NCI-H460 (cell line): ENCODE measurements at places on chromosomes 2 and 18. TPM values are rescaled to one million over a fixed set of nuclear protein-coding genes. Genes with fewer than 3 reads are reported as not detected.
A peak's percentile ranks its signal among the peaks of the same experiment; 100 is the strongest.

The BCL2 gene
- 12.2 and 12.3 TPM in 2 replicates for total RNA-seq

The UCN gene
- total RNA-seq, result 4.6 and 6.8 TPM in 2 replicates

The DSG1 gene
- total RNA-seq, result 0.02 TPM in 1 of 2 replicates, not detected in the other

The GDF7 gene
- total RNA-seq, result under 0.01 TPM in 1 of 2 replicates, not detected in the other

The COL5A2 gene
- total RNA-seq, result 1,068 and 1,098 TPM in 2 replicates

The LIMS1 gene
- total RNA-seq, result 35.4 and 42.8 TPM in 2 replicates

The ARMC9 gene
- 8.9 TPM in 2 replicates for total RNA-seq

The TMEM247 gene
- total RNA-seq, result not detected in 2 replicates

The EPB41L3 gene
- total RNA-seq, result 499 and 554 TPM in 2 replicates

The TEKT4 gene
- not detected in 2 replicates for total RNA-seq

DNA sequence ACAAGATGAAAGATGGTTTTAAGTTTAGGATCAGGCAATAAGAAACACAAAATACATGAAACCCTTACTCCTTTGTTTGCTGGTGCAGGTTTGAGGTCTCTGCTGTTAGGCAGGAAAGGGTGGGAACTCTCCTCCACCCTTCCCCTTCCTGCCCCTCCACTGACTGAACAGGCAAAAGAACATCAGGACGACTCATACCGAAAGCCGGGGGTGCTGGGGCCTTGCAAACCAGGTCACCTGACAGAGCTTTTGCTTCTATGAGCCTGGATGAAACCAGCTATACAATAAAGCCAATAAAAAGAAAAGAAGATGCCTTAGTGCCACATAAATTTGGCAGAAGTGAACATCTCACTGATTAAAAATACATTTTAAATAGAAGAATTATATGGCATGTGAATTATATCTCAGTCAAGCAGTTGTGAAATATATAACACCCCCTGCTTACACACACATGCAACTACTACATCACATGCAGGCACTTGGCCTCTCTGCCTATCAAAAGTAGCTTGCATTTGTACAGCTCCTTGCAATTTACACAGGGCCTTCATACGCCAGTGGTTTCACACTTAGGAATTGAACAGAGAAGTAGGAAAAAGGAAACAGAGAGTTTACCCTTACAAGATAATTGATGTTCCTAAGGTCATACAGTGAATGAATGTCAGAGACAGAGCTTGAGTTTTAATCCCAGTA lies 215.1 kb upstream of the TRIB2 start:
- DNase-seq, result no peak

- DNase-seq, result peak; percentile 47
Measured at GRCh38 chr2:190781604-190782198, 98.9 kb upstream of the GLS start.

- no peak for DNase-seq
Measured at GRCh38 chr18:37065254-37065653, 236.3 kb downstream of the KIAA1328 start.

GRCh38 chr18:49647496-49648168 lies 85.8 kb downstream of the LIPG start:
- no peak for DNase-seq

DNA sequence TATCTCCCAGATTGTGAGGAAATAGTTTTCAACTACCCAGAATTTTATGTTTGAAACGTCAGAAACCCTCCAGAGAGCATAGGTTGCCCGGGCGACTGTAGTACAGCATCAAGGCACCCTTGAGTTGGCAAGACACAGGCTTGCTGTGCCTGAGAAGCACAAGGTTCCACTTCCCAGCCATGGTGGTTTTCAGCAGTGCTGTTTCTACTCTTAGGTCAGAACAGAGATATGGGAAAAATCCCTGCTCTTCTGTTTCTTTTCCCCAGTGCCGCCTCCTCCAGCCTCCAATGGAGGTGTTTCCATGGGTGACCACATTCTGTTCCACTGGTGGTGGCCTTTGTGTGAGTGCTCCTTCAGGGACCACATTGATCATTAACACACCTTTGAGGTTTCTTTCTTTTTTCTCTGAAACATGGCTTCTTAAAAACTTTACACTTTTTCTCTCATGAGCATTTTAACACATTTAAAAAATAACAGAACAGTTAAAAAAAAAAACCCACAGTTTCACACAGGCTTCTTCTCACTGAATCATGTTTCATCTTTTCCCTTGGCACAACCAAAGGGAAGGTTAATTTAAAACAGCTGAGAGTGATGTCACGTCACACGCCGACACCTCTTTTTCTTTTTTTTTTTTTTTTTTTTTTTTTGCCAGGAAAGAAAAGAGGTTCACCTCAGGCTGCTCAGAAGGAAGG lies 229.3 kb upstream of the HDAC4 start:
- no peak for DNase-seq

DNA sequence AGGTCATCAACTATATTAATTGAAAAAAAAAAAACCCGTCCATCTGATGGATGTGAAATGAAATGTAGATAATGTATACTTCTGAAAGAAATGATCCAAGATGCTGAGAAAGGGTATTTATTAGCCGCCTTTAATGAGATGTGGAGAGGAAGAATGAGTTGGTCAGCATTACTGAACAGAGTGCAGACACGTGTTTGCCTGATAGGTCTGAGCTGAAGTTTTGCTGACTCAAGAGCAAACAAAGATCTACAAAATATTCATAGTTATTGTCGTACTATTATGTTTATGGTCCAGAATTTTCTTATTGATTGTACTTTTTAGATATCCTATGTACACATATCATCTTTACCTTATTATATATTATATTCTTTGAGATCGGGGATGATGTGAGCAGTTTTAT lies 235.3 kb downstream of the RDH14 start:
- DNase-seq, result no peak

DNA sequence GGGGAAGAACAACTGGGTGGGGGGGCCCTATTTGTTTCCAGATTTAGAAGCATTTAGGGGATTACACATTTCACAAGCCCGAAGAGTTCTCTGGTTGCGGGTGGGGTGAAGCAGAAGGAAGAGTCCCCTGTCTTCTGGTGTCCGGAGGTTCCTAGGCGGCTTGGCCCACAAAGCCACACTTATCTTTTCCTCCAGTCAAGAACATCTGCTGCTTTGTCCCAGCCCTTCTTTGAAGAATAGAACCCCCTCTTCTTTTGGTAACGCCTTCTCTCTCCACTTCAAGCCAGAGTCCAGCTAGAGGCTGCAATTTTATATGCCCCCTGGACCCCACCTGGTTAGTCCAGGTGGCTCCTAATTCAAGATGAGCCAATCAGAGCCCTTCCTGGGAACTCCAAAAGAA lies 15.8 kb downstream of the BOLA3 start:
- DNase-seq, result no peak

- DNase-seq, result no peak
Measured at GRCh38 chr18:22705328-22705727, 227.8 kb upstream of the RBBP8 start.

DNA sequence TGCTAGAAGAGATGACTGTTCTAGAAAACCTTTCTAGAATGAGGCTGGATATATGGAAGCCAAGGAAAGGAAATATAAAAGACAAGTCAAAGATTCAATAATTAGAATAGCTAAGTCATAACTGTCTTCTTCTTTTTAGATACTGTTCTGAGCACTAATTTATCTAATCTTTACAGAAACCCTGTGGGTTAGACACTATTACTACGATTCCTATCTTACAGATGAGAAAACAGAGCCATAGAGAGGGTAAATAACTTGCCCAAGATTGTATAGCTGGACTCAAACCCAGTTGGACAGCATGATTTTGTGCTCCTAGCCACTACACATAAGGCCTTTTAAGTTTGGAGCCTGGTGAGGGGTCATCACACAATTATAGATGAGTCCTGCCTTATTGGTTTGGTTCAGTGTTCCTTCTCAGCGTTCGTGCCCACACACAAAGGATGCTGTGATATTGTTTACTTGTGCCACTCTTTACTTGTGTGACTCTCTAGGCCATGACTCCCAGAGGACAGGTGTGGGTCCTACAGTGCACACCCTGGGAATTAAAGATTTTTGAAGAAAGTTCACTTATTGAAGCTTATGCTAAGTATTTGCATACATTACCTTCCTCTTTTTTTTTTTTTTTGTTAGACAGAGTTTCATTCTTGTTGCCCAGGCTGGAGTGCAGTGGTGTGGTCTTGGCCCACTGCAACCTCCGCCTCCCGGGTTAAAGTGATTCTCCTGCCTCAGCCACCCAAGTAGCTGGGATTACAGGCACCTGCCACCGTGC lies 153.7 kb downstream of the PRKCE start:
- no peak for DNase-seq

- no peak for DNase-seq
Measured at GRCh38 chr2:54392555-54393324, 63.4 kb upstream of the SPTBN1 start.

- DNase-seq, result peak; percentile 68
Measured at GRCh38 chr2:65264821-65265670, 37.4 kb downstream of the ACTR2 start.

- DNase-seq, result no peak
Measured at GRCh38 chr18:21739604-21740537, 721 bp upstream of the MIB1 start.

GRCh38 chr2:40955042-40955441 lies 503.2 kb upstream of the SLC8A1 start:
- no peak for DNase-seq

GRCh38 chr18:12783524-12783923 lies 80.7 kb downstream of the PSMG2 start:
- DNase-seq, result no peak

DNA sequence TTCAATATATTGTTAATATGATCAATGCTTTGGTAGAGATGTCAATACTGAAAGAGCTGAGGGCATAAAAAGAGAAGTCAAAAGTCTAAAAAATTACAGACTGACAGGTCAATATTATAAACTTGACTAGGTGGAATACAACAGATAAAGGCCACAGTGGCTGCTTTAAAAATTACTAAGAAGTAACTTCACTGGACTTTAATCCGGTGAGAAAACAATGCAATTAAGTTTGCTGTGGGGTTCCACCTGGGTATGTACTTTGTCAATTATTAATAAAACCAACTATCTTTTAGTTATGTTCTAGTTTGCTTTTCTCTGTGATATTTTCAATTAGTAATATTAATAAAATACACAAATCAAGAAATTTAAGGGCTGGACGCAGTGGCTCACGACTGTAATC lies 44.7 kb downstream of the RAPH1 start:
- DNase-seq, result no peak

- no peak for DNase-seq
Measured at GRCh38 chr2:79447463-79447862, 65.4 kb upstream of the CTNNA2 start.

GRCh38 chr2:164485541-164485940 lies 135.7 kb downstream of the GRB14 start:
- DNase-seq, result no peak

- DNase-seq, result no peak
Measured at GRCh38 chr18:69590150-69590549, 189.5 kb downstream of the DOK6 start.

- no peak for DNase-seq
Measured at GRCh38 chr2:239588451-239589269, 187.8 kb upstream of the HDAC4 start.

GRCh38 chr2:11027195-11027594 lies 115.5 kb downstream of the KCNF1 start:
- no peak for DNase-seq

GRCh38 chr2:29295845-29296244 lies 180.6 kb downstream of the CLIP4 start:
- peak; percentile 12 for DNase-seq

DNA sequence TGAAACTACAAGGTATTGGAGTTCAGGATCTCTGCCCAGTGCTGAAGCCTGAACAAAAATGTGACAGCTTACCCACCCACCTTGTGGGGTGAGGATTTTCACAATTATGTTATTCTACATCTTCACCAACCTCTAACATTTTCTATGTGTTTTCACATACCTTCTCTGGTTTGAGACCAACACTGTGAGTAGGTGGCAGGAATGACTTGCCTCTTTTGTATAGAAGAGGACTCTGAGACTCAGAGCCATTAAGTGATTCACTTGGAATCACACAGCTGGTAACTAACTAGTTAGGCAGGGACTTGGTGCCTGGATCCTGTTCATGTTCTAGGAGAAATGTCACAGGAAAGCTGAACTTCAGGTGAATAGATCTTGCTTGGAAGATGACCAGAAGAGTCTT lies 14.8 kb upstream of the SRBD1 start:
- no peak for DNase-seq

- DNase-seq, result peak; percentile 19
Measured at GRCh38 chr2:24269265-24269664, 91.1 kb downstream of the ITSN2 start.

DNA sequence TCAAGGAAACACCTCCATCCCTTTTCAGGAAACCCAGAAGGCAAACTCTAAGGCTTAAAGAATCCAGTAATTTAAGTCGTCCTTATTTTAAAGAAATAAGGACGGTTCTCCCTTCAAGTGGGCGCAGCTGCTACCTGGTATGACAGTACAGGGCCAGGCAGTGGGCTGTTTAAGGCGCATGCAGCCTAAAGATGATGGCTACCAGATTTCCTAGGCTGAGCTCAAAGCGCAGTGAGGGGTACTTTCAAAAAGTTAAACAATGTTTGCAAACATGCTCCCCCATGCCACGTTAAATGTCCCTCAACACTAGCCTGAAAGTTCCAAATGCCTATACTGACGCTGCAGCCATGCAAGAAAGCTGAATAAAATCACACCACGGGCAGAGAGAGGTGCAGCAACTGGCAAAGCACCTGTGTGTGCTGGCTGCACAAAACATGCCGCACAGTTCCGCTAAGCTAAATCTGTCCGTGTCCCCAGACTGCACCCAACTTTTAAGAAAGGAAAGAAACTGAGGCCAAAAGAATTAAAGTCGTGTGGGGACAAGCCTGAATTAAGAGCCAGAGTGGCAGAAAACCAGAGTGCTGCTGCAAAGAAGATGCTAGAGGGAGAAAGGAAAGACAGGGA lies 583 bp downstream of the HIBCH start:
- DNase-seq, result no peak

DNA sequence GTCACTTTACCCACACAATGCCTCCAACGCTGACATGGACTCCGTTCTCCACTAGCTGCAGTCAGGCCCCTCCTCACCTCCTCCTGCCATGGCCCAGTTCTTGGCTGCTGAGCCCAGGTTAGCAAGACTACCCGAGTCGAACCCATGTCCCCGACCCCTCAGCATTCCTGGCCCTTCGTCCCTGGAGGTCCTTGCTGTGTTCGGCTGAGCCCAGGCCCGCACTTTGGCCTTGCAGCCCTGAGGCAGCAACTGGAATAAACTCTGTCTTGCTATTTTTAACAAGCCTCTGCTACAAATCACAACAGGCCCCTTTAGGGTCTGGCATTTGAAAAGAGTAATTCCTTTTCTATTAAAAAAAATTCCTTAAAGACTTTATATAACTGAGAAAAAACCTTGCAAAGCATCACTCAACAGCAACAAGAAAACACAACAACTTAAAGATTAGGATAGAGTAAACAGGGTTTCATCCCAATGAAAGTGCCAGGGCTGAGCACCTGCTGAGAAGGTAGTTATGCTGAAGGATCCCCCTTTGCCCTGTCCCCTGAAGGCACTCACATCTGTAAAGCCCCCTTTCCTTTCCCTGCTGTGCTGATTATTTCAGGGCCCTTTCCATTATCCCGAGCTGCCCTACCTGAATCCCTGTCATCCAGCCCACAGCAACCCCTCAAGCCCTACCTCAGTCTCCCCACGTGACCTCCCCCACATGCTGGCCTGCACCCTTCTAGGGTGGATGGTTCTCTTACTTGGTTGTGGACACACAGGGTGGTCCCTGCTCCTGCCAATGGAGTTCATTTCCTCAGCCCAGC lies 120.0 kb upstream of the SNTG2 start:
- DNase-seq, result no peak
